ENCODE measurements at places on chromosomes 4 and X. TPM values are rescaled to one million over a fixed set of nuclear protein-coding genes. Genes with fewer than 3 reads are reported as not detected.
A peak's percentile ranks its signal among the peaks of the same experiment; 100 is the strongest.

PCDH11X gene
- total RNA-seq: under 0.01 TPM

COL4A5 gene
- total RNA-seq: 0.36 TPM

CETN2 gene
- total RNA-seq: 42.1 TPM

DNA sequence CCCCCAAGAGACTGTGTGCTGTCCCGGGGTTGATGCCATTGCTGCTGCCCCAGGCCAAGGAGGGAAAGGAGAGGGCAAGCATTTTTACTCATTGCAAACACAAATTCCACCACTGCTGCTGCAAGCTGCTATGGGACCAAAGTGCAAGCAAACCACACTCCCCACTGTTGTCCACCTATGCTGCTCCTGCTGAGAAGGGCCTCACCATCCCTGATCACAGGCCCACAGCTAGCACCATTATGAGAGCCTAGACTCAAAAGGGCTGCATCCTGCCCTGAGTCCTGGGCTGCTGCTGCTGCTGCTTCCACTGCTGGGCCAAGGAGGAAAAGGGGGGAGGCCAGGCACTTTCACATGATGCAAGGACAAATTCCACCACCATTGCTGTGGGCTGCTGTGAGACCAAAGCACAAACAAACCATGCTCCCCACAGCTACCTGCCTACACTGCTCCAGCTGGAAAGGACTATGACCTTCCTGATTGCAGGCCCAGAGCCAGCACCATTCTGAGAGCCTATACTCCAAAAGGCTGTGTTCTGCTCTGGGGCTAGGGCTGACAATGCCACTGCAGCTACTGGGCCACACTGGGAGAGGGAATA, 218.2 kb upstream of the ZCCHC13 start:
- no peak overlapping the region for H3K27ac ChIP-seq
- no peaks in the 10 kb centered on the region for H3K27me3 ChIP-seq
- no peaks in the 10 kb centered on the region for H3K4me1 ChIP-seq
- no peaks in the 10 kb centered on the region for H3K36me3 ChIP-seq
- no peak overlapping the region for H3K4me3 ChIP-seq
- DNase-seq: no peak

GRCh38 chrX:40085714-40086113, 12.0 kb downstream of the BCOR start:
- H3K36me3 ChIP-seq: no peaks in the 10 kb centered on the region
- peaks cover 23% of the 10 kb centered on the region for H3K4me1 ChIP-seq
- no peak overlapping the region for H3K4me3 ChIP-seq
- H3K27ac ChIP-seq: no peak overlapping the region

DNA sequence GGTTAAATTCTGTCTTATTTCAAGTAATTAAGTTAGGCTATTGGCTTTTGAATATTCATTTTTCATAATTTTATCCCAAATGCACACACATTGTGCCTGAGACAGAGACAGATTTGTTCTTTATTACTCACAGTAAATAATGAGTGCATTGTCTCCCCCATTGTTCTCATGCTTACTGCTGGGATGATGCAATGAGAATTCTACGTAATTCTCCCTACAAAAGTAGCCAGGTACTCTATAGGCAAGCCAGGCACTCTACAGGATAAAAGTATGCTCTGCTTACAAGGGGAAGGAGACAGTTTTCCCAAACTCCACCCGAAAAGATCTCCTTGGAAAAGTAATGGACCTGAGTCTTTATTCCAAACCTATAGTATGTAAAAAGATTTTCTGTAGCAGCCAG, 1890.7 kb upstream of the PCDH10 start:
- H3K4me1 ChIP-seq: no peaks in the 10 kb centered on the region
- no peaks in the 10 kb centered on the region for H3K36me3 ChIP-seq
- no peaks in the 10 kb centered on the region for H3K27me3 ChIP-seq
- H3K4me3 ChIP-seq: no peak overlapping the region
- H3K27ac ChIP-seq: no peak overlapping the region

DNA sequence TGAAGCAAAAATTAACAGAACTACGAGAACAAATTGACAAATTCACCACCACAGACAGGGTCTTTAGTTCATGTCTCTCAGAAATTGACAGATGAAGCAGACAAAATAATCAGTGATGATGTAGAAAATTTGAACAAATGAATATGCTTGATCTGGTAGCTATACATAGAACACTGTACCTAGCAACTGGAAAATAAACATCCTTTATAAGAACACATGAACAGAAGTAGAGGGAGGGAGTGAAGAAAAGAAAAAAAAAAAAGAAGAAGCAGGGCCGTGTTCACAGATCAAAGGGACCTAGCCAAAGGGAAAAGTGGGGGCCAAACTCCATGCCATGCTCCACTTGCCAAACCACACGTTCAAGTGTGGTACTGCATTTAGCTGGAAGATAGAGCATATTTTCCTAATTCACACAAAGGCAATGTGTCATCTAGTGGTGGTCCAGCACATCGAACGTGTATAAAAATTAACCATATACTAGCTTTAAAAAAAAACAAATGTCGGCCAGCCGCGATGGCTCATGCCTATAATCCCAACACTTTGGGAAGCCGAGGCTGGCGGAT, 5.6 kb upstream of the THOC2 start:
- H3K36me3 ChIP-seq: no peaks in the 10 kb centered on the region
- peaks cover 5% of the 10 kb centered on the region for H3K4me1 ChIP-seq
- DNase-seq: peak; percentile 27
- H3K4me3 ChIP-seq: no peak overlapping the region

DNA sequence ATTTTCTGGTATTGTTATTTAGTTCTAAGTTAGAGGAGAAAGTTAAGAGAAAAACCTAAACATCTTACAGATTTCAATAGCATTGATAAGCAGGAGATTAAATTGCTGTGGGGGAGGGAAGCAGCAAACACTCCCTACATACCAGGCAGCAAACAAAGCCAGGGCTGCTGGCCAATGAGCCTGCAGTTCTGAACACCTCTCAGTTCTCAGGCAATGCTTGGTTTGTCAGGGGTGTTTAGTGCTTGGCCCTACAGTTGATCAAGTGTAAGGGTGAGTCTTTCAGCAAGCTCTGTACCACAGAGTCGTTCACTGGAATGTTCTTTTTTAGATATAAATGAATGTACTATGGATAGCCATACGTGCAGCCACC, 38.6 kb downstream of the EGFL6 start:
- no peak for DNase-seq
- no peak overlapping the region for H3K27ac ChIP-seq

- H3K4me1 ChIP-seq: no peaks in the 10 kb centered on the region
- no peak for DNase-seq
- H3K27me3 ChIP-seq: no peaks in the 10 kb centered on the region
- H3K36me3 ChIP-seq: no peaks in the 10 kb centered on the region
- no peak overlapping the region for H3K4me3 ChIP-seq
Observed at GRCh38 chr4:62274782-62275181, 1074.7 kb downstream of the ADGRL3 start.

DNA sequence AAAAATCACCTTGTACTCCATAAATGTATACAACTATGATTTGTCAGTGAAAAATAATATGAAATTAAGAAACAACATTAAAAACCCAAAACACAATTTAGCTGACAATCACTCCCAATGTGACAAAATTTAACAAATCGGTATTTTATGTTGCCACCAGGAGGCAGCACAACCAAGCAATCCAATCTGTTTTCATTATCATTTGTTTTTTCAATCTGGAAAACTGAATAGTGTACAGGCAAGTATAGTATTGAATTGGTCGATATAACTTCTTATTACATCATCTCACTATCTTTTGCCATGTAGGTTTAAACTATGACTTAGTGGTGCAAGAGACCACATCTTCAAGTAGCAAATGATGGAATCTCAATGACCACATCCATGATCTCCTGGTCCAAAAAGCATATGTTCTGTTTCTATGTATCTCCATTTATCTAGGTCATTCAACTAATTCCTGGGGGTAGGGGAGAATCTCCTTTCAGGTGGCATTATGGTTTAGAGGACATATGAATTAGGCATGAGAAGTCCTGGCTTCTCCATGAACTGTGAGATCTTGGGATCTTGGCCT, 112.9 kb upstream of the AGA start:
- H3K4me3 ChIP-seq: no peak overlapping the region
- H3K36me3 ChIP-seq: no peaks in the 10 kb centered on the region
- peak; percentile 86 for DNase-seq
- no peak overlapping the region for H3K27ac ChIP-seq
- H3K4me1 ChIP-seq: no peaks in the 10 kb centered on the region
- H3K27me3 ChIP-seq: no peaks in the 10 kb centered on the region

DNA sequence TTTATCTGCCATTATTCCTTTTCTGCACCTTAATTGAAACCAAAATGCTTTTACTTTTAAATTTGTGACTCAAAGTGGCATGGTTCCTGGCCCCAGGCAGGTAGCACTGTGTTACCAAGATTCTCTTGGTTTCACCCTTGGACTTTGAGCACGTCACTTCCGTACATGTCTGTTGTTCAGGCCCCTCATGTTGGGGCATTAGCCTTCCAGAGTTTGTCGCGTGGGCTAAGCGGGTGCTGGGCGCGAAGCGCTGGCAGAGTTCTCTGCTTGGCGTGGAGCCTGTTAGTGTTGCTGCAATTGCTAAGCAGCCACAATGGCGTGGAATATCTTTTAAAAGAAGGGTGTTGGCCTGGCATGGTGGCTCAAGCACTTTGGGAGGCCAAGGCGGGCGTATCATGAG, 14.0 kb upstream of the TADA2B start:
- peak; percentile 43 for DNase-seq
- H3K36me3 ChIP-seq: peaks cover 28% of the 10 kb centered on the region
- no peaks in the 10 kb centered on the region for H3K27me3 ChIP-seq
- H3K4me3 ChIP-seq: no peak overlapping the region

DNA sequence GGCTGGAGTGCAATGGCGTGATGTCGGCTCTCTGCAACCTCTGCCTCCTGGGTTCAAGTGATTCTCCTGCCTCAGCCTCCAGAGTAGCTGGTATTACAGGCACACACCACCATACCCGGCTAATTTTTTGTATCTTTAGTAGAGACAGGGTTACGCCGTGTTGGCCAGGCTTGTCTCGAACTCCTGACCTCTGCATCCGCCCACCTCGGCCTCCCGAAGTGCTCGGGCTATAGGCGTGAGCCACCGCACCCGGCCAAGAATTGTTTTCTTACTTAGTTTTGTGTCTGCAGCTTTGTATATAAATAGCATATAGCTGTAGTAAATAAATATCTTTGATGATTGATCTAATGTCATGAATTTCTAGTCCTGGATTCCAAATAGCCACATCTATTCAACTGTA, 81.1 kb downstream of the IL1RAPL1 start:
- no peaks in the 10 kb centered on the region for H3K27me3 ChIP-seq
- no peak overlapping the region for H3K27ac ChIP-seq
- H3K36me3 ChIP-seq: no peaks in the 10 kb centered on the region
- no peak overlapping the region for H3K4me3 ChIP-seq

MAGEA2 gene
- total RNA-seq: not detected

DNA sequence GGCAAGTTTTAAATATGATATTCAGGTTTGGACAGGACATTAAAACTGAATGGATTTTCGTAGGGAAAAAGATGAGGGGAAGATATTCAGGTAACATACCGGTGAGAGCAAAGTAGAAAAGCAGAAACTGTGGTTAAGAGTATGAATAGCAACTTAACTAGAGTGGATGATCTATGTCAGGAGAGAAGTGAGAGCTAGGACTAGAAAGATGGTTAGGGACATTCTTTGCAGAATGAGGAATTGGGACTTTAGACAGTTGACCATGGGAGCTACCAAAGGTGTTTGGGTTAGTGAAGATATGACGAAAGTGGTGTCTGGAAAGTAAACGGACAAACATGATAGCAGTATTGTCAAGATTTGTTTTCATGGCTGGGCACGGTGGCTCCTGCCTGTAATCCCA, 45.2 kb downstream of the ANXA5 start:
- H3K36me3 ChIP-seq: no peaks in the 10 kb centered on the region
- H3K27me3 ChIP-seq: no peaks in the 10 kb centered on the region
- DNase-seq: no peak
- H3K4me3 ChIP-seq: no peak overlapping the region
- H3K4me1 ChIP-seq: peaks cover 24% of the 10 kb centered on the region

PIN4 gene
- total RNA-seq: 10.6 TPM

CYBB gene
- total RNA-seq: 1.4 TPM

ZAR1 gene
- not detected for total RNA-seq

CNGA1 gene
- not detected for total RNA-seq

CFAP47 gene
- total RNA-seq: not detected

GRCh38 chr4:111228874-111229273, 606.0 kb upstream of the PITX2 start:
- no peak overlapping the region for H3K4me3 ChIP-seq
- no peaks in the 10 kb centered on the region for H3K27me3 ChIP-seq
- H3K4me1 ChIP-seq: peaks cover 12% of the 10 kb centered on the region
- no peak for DNase-seq
- H3K27ac ChIP-seq: no peak overlapping the region
- no peaks in the 10 kb centered on the region for H3K36me3 ChIP-seq

DNA sequence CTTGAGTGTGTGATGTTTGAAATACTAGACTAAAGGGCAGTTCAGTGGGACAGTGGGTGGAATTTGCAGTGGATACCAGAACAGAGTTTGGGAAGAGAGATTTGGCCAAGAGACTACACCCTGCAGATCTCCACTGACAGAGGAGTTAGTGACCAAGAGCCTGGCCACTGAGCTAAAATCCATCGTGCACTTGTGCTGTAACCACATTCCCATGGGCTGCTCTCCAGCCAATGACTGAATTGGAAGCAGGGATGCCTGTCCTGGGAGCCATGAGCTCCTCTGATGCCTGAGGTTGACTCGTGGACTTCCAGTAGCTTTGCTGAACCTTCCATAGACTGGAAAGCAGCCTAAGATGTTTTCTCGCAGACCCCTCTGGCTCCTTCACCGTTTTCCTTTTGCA, 296.1 kb downstream of the TRIML1 start:
- H3K4me3 ChIP-seq: no peak overlapping the region
- peaks cover 20% of the 10 kb centered on the region for H3K4me1 ChIP-seq
- no peak for DNase-seq
- no peaks in the 10 kb centered on the region for H3K27me3 ChIP-seq
- peak overlapping the region; percentile 37 for H3K27ac ChIP-seq
- H3K36me3 ChIP-seq: no peaks in the 10 kb centered on the region

DNA sequence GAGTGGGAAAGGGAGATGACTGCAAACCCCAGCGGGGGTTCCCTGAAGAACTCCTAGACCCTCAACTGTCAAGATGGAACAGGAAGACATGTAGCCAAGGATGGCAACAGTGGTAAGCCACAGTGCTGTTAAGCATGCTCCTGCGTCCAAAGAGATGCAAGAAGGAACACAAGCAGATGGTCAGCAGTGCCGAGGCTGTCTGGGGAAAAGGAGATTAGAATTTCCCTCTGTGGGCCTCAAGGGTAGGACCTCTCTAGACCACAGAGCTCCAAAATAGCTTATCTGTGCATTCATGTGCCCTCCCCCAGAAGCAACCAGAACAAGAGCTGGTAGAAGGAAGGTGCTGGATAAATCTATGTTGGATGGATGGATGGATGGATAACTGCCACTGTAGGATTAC, 82.0 kb upstream of the CPEB2 start:
- H3K27ac ChIP-seq: no peak overlapping the region
- peaks cover 11% of the 10 kb centered on the region for H3K4me1 ChIP-seq
- no peaks in the 10 kb centered on the region for H3K27me3 ChIP-seq
- DNase-seq: no peak
- H3K4me3 ChIP-seq: no peak overlapping the region

- H3K36me3 ChIP-seq: peaks cover 24% of the 10 kb centered on the region
- peak; percentile 92 for DNase-seq
- no peak overlapping the region for H3K4me3 ChIP-seq
- peaks cover 62% of the 10 kb centered on the region for H3K4me1 ChIP-seq
Observed at GRCh38 chr4:76194325-76194724, 19.3 kb downstream of the SCARB2 start.

Measured in osteoblast (primary cell).